BJ (cell line): ENCODE measurements at places on chromosomes 11 and 22.

DNA sequence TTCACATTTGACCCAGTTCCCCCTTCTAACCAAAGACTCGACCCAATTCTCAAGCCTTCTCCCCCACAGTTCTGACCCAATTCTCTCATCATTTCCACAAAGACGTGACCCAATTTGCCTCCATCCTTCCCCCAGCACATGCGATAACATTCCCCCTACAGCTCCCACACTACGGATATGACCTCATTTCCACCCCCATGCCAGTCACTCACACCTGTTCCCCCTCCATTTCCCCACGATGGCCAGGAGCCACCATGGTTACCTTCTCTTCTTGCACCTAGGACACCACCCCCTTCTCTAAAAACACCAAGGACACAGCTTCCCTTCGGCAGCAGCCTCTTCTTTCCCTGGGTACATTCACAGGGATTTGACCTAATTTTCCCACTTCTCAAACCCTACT, 25.1 kb downstream of the CACNG2 start:
- DNase-seq = no peak

GRCh38 chr11:133934096-133934495, 22.7 kb downstream of the IGSF9B start:
- DNase-seq = no peak

DNA sequence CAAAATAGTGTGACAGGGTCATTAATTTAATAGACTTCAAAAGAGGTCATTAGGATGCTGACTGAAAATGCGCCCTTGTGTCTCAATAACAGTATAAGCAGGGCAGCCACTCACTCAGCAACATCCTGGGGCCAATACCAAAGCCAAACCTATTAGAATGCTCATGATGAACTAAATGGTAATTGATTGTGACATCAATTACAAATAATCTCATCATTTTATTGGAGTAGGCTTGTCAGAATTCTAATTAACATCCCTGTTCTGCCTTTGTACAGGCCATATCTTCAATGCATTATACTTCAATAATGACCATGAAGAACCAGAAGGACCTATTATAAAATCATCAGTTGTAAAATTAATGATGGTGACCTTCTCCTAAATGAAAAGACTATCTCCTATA, 64.2 kb downstream of the DNAJC24 start:
- DNase-seq = no peak

DNA sequence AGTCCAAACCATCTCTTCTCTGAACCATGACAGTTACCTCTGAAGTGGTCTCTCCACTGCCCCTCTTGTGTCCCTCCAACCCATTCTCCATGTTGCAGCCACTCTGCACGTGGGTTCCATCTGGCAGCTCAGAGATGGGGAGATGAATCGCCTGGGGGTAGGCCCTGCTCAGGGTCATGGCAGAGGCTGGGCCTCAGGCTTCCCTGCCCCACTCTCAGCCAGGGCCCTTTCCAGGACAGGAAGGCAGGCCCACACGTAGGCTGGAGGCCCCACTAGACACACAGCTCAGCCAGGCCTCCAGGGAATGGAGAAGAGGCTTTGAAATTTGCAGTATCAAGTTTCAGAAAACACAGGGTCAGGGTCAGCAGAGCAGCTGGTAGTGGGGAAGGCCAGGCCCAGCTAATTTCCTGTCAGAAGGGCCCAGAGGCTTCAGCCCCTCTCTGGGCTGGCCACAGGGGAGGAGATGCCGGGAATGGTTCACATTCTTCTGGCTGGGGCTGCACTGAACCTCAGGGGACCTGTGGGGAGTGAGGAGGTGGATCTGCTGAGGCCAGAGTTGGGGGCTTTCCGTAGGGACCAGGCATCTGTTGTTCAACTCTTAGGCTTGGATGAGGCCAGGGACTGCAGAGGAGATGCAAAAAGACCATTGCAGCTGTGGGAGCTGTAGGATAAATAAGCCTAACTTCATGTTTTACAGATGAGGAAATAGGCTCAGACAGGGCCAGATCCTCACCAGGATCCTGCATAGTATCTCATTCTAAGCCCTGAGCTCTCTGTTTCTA, 101.6 kb downstream of the SWAP70 start:
- DNase-seq = peak; percentile 73

- DNase-seq = no peak
These were observed 27.6 kb downstream of the RIBC2 start for GRCh38 chr22:45441138-45441537.

GRCh38 chr11:126519764-126520734, 164.6 kb downstream of the ST3GAL4 start:
- no peak for DNase-seq

DNA sequence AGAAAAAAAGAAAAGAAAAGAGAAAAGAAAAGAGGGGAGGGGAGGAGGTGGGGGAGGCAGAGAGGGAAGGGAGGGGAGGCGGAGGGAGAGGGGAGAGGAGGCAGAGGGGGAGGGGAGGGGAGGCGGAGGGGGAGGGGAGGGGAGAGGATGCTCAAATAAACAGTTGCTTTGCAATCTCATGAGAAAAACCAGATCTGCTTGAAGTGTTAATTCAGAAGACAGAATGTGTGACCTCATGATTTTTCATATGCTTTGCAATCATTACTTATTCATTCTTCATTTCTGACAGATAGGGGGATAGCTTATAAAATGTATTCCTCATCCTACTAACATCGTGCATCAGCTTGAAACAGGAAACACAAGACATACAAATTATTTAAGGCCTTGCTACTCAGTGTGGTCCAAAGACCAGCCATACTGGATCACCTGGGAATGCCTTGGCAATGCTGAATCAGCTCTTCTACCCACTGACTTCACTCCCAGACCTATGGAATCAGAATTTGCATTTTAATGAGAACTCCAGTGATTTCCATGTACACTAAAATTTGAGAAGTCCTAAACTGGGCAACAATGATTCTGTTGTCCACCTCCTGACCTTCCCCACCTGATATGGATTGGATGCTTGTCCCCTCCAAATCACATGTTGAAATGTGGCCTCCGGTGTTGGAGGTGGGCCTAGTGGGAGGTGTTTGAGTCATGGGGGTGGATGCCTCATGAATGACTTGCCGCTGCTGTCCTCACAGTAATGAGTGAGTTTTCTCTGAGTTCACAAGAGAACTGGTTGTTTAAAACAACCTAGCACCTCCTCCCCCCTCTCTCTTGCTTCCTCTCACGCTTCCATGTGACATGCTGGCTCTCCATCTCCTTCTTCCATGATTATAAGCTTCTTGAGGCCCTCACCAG, 69.2 kb downstream of the CCDC34 start:
- DNase-seq = no peak
